ENCODE measurements at places on chromosomes 2 and 18.
A peak's percentile ranks its signal among the peaks of the same experiment; 100 is the strongest.

- peak; percentile 11 for DNase-seq
These were observed 59.5 kb downstream of the PUM2 start for GRCh38 chr2:20291106-20291564.

GRCh38 chr2:203484266-203485112 is 50.6 kb downstream of the RAPH1 start:
- DNase-seq: peak; percentile 67

DNA sequence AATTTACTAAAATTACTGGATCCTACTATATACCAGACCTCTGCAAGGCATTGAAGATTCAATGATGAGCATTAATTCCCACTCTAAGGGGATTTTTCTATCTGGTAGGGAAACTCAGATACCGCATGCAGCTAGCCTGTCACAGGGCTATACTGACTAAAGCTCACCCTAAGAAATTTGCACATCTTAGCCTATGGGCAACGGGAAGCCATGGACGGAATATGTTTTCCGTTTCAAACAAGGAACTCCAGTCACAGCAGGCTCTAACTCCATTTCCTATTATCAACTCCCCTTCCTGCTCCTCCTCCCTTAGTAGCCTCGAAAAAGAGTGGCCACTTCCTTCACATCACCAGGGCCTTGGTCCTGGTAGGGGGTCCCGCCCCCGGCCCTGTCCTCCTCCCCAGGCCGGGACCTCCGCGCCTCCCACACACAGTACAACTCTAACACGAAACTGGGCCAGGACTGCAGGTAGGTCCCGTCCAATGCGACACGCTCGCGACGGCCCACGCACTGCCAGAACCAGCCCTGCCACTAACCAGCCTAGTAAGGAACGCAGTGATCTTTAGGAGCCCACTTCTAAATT is 659 bp upstream of the COX5B start:
- DNase-seq: no peak

DNA sequence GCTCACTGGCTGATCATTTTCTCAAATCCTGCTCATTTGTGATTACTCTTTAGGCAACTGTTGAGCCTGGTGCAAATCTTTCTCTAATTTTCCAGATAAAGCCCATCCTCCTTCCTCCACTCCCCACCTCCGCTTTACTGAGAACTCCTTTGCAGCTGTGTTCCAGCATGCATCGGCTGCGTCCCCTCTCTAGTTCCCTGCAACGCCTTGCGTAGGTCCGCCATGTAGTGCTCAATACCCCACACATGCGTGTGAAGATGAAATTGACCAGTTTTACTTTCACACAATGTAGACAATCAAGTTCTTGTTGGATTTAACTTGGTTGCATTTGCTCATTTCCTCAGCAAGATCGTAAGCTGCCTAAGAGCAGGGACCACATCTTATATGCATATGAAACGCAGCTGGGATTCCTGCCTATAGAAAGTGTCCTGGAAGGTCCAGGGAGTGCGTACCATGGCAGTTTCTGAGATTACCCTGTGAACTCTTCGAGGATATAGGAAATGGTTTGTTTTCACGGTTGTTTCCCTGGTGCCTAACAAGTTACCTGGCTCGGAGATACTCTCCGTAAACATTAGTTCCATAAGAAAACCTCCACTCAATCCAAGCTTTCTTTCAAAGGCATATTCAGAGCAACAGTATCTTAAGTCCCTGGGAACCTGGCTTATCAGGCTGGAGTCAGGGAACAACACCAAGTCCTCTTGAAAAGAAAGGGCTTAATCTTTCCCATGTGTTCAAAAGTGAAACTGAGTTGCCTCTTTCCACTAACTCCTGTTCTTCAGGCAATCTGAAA is 766.4 kb upstream of the ID2 start:
- no peak for DNase-seq

GRCh38 chr2:20580690-20581437 is 70.0 kb downstream of the HS1BP3 start:
- DNase-seq: no peak

DNA sequence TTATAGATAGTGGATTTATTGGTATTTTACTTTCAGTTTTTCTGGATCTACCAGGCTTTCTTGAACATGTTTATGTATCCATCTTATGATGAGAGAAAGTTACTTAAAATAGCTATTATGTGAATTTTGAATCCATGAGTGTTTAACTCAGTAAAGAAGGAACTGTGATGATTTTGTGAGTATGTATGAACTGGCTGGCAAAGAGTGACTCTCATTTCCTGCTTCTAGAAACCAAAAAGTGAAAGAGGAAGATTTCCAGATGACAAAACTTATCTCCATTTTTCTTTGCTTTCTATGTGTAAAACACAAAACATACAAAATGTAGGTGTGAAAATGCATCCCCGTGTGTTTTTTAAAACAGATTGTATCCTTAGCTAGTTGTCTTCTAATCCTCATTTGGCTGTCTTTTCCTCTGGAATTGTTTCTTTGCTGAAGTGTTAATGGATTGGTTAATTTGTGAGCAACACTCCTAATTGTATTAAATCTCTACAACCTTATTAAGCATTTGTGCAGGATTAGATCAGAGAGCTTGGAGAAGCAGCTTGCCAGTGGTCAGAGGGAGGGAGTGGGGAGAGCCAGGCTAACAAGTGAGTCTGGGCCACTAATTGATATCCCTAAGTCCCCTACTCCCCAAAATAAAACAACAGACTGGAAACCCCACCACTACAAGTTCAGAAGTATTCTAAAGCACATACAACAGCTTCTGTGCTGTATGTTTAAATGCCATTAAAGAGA is 23.9 kb downstream of the PTPRM start:
- DNase-seq: no peak

DNA sequence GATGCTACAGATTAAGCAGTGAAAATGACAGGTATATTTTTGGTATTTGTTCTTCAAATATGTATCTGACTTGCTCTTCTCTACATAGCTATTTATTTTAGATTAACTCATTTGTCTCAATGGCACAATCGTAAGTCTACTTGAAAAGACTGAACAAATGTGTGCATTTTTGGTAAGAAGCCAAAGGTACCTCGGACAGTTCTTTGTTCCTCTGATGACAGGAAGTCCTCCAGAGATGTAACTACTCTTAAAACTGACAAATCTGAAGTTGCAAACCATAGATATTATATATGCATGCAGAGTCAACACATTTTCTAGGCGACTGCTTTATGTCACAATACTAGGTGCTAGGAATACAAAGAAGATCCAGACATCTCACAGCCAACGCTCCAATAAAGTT is 36.7 kb downstream of the NDUFAF7 start:
- no peak for DNase-seq

- DNase-seq: no peak
These were observed 39.1 kb downstream of the PGAP1 start for GRCh38 chr2:196887431-196887830.

DNA sequence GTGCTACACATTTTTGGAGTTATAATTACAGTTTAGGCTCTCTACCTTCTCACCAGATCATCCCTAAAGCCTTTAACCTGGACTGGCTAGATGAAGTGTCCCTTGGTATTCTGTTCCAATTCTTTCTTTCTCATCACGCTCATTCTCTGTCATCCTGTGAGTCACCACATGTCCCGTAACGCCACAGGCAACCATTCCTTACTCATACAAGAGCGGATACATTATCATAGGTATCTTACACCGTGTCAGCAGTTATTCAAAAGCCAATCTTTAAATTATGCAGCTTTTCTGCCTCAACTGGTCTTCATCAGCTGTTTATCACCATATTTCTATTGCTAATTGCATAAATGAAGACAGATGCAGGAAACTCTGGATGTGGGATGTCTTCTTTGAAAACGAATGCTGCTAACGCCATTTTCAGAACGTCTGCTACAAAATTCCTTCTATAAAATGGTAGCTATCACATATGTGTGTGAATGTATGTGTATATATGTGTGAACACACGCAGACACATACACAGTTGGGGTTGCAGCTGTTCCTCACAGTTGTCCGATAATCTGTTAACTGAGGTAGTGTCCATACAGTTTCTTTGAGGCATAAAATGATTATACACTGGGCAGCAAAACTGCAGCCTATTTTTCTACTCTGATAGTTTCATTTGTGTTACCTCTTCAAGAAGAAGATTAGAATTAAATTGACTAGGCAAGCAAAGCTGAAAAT is 47.9 kb downstream of the EML6 start:
- no peak for DNase-seq

- no peak for DNase-seq
These were observed 14.1 kb downstream of the SP110 start for GRCh38 chr2:230205721-230206120.

- no peak for DNase-seq
These were observed 950.7 kb upstream of the FANCL start for GRCh38 chr2:59191781-59192180.

- no peak for DNase-seq
These were observed 34.9 kb downstream of the CIB4 start for GRCh38 chr2:26605999-26606846.

DNA sequence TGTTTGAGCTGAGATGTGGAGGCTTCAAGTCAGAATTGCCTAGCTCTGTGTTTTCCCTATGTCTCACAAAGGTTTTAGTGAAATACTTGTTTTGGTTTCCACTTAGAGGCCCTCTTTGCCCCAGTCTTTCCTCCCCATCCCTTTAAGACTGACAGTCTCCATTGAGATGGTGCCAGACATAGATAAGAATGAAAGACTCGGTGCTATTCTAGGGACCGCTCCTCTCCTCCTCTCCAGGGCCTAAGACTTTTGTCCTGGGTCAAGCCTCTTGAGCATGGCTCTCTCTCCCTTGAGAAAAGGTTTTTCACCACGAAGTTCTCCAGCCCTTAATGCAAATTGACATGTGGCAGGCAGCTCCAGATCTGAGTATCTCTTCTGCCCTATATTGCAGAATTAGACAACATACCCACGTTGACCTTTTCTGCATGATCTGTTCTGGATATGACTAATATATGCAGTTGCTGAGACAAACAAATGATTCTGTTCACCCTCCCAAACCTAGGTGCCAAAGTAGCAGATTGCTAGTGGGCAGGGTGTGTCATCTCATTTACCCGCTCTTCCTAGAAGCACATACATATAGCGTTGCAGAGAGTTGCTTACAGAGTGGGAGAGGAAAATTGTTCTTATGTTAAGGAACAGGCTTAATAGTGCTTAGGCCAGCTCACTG is 47.5 kb upstream of the ACSL3 start:
- DNase-seq: no peak

DNA sequence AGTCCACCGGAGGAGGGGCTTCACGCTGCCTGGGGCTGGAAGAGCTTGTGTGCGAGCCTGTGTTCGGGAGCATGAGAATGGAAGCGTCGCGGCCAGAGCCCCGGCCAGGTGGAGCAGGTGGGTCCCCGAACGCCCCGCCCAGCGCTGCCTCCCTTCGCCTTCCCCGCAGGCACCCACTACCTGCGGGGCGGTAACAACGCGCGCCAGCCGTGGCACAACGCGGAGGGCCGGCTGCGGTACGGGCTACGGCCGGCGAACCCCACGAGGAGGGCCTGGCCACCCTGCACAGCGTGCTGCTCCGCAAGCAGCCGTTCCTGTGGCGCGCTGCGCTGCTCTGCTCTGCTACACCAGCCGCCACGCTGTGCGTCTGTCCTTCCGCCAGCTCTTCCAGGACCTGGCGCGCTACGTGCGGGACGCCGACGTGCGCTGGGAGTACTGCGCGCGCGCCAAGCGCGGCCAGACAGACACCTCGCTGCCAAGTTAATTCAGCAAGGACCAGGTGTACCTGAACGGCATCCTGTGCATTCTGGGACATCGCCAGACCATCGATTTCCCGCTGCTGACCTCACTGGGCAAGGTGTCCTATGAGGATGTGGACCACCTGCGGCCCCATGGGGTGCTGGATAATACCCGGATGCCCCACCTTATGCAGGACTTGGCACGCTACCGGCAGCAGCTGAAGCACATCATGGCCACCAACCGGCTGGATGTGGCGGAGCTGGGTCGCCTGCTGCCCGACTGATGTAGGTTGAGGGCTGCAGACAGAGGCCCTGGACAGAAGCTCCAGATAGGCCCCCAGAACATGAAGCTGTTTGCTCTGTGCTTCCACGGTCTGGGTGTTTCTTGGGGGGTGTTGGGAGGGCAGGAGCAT is 200.6 kb downstream of the NAPG start:
- DNase-seq: no peak

DNA sequence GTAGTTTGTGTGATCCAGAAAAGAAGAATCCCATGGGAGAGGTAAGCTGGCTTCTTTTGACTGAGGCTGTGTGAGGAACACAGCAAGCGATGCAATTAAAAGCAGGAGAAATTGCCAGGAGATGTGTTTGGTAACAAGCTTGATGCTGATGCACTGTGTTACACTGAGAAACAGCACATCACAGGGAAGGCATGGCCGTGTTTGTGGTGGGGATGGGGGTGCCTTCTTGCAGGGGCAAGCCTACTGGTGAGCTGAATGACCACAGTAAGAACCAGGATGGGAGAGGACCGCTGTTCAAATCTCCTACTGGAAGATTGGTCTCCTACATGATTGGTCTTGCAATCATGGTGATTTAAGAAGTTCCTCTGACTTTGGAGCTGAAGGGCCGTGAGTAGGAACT is 477.7 kb upstream of the HS6ST1 start:
- no peak for DNase-seq

GRCh38 chr2:55223958-55224760 is 7.9 kb downstream of the CLHC1 start:
- DNase-seq: no peak

DNA sequence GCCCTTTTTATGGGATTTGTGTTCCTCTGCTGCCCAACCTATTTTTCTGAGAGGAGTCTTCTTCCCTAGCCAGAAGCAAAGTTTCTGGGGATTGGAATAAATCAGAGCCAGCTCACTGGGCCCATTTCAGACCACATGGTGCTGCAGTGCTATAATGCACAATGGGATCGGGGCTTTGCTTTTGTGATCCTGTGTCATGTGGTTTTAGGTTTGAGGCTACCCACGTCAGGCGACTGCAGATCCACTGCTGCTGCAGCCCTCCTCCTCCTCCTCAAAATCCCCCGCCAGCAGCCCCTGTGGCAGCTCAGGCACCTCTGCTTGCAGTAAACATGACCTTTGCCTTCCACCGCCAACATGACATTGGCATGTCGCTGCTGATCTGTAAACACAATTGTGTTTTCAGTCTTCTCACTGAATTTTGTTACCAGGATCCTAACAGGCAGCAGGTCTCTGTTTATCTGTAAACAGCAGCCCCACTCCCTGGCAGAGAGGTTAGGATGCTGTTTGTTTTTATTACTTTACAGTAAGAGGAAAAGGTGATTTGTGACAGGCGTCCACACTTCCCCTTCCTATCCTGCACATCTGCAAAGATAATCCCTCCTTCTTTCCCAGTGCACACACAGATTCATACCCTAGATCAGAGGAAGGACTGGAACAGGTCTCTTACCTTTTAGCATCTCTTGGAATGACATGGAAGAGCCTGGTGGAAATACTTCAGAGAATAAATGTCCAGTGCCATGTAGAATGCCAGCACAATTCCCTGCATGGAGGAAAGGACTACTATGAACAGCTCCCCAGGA is 130.8 kb downstream of the FOXI3 start:
- no peak for DNase-seq

GRCh38 chr18:76972241-76972640 is 149.9 kb downstream of the ZNF236 start:
- no peak for DNase-seq

GRCh38 chr2:165462443-165462842 is 7.1 kb upstream of the CSRNP3 start:
- no peak for DNase-seq

All from CD4-positive, alpha-beta T cell treated with Interleukin-4 for 4 hours (primary cell).